A673 (cell line): ENCODE measurements at places on chromosomes 13 and 19.

DNA sequence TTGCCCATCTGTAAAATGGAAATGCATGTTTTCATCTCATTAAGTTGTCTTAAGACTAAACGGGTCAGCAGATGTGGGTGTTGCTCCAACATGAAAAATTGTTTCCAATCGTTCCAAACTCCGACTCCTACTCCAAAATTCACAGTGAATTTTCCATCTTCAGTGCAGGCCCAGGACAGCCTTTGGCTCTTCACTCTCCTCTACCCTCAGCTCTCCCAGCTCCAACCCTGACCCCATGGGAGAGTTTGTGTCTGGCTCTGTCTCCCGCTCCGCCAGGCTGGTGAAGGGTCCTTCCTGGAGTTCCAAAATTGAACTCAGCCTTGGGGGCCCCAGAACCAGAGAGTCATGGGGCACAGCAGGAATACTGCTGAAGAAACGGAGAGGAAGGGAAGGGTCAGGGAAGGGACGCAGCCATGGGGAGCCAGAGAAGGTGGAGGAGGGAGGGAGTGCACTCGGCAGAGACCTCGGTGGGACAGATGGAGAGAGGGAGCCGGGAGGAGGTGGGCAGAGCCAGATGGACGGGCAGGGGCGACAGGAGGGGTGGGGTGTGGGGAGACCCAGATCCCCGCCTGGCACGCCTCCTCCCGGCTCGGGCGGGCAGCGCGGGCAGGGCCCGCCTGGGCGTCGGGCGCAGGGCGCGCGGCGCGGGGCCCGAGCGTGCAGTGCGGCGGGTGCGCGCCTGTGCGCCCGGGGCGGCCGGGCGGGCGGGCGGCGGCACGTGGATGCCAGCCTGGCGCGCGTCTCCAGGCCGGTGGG lies 45.6 kb downstream of the CELF5 start:
- no peak for DNase-seq

GRCh38 chr13:92682832-92683517 lies 543.6 kb upstream of the GPC6 start:
- DNase-seq: no peak

GRCh38 chr19:53365899-53366493 lies 491 bp downstream of the ZNF525 start:
- DNase-seq: no peak

- DNase-seq: no peak
These were observed 383.0 kb upstream of the SLITRK1 start for GRCh38 chr13:84265257-84265764.

DNA sequence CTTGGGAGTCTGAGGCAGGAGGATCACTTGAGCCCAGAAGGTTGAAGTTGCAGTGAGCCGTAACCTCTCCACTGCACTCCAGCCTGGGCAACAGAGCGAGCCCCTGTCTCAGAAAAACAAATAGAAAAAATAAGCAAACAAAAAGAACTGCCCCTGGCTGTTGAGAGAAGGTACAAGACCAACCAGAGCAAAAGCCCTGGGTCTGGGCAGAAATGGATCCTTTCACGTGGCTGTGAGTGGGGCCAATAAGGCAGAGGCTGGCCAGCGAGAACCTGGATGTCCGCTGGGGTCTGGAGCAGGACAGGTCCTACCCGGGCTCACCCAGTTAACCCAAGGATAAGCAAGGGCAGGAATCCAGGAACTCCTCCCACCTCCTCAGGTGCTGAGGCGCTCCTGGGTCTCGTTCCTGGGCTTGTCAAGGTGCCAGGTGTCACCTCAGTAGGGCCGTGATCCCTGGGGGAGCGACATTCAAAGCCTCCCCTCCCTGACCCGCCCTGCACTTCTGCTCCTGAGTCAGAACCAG lies 4.7 kb upstream of the SLC5A5 start:
- no peak for DNase-seq

- no peak for DNase-seq
These were observed 13.1 kb upstream of the NOTCH3 start for GRCh38 chr19:15213715-15214381.

DNA sequence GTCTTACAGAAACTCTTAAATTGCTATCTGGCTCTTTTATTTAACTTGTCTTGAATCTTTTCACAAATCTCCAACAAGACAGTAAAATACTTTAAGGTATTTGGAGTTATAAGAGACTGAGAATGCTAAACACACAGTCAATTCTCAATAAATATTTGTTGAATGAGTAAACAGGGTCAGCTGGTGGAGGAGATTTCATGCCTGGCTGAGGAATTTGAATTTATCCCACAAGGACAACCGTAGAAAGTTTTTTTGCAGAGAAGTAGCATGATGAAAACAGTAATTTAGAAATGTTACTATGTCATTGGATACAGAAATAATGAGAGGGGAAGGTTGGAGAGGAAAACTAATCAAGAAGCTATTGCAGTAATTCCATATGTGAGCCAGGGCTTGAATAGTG lies 1223.7 kb downstream of the PCDH17 start:
- no peak for DNase-seq

GRCh38 chr13:20719783-20720182 lies 16.3 kb downstream of the IL17D start:
- no peak for DNase-seq

GRCh38 chr19:44851427-44851826 lies 5.3 kb downstream of the NECTIN2 start:
- DNase-seq: no peak

DNA sequence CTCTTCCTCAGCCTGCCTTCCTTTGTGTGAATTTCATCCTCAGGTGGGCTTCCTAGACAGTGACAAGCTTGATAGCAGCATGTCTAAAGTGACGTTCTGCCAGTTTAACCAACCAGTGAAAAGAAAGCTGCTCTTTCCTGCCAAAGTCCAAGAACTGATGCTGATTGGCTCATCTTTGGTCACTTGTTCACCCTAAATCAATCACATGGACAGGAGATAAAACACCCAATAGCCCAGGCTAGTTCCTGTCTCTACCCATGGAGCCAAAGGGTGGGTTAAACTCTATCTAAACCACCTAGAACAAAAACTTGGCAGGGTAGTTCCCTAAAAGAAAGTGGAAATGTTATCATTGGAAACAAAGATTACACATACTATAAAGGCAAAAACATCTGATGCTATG lies 50.8 kb downstream of the GPALPP1 start:
- DNase-seq: no peak

- peak; percentile 61 for DNase-seq
These were observed 56.0 kb upstream of the DOCK9 start for GRCh38 chr13:99033814-99034213.

GRCh38 chr13:113088691-113089020 lies 16.9 kb upstream of the F7 start:
- DNase-seq: no peak

- DNase-seq: no peak
These were observed 183.0 kb downstream of the TSHZ3 start for GRCh38 chr19:31166206-31166605.

DNA sequence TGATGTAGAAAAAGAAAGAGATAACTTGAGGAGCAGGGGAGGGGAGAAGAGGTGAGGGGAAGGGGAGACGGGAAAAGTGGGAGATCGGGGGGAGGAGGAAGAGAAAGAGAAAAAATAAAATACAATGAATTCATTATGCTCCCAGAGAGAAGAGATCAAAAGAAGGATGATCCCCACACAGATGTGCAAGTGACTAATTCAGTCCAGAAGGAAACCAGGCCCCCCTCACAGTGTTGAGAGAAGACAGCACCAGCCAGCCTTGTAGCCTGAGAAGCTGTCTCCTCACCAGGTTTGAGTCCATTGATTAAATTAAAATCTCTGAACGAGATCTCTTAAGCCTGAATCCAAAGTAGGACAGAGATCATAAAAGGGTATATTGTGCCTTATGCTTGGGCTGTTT lies 333.7 kb upstream of the NBEA start:
- no peak for DNase-seq

- no peak for DNase-seq
These were observed 172.9 kb downstream of the OXGR1 start for GRCh38 chr13:96821381-96821780.

- no peak for DNase-seq
These were observed 291.0 kb downstream of the DLEU7 start for GRCh38 chr13:50552424-50552966.

- DNase-seq: no peak
These were observed 409.8 kb upstream of the KLHL1 start for GRCh38 chr13:70518081-70518480.

DNA sequence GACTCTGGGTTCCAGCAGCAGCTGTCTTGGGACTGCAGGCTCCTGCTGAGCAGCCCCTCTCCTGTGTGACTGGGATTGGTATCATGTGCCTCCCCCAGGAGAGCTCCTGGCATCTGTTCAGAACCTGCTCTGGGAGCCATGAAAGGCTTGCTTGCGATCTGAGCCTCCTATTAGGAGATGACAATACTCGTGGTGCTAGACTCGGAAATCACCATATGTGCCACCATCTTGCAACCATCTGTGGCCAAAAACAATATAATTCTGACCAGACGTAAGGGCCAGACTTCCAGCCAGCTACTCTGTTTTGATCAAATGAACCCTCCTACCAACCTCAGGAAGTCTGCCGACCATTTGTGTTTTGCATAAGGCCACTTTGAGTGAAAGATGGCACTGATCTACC lies 484.7 kb downstream of the IRS2 start:
- DNase-seq: no peak

- no peak for DNase-seq
These were observed 102.0 kb downstream of the DCLK1 start for GRCh38 chr13:36029166-36029565.

- no peak for DNase-seq
These were observed 3.9 kb downstream of the DNAJB1 start for GRCh38 chr19:14514215-14514863.

GRCh38 chr13:111158136-111158805 lies 43.2 kb downstream of the ARHGEF7 start:
- DNase-seq: no peak

GRCh38 chr19:23956051-23956450 lies 41.4 kb downstream of the ZNF726 start:
- no peak for DNase-seq

DNA sequence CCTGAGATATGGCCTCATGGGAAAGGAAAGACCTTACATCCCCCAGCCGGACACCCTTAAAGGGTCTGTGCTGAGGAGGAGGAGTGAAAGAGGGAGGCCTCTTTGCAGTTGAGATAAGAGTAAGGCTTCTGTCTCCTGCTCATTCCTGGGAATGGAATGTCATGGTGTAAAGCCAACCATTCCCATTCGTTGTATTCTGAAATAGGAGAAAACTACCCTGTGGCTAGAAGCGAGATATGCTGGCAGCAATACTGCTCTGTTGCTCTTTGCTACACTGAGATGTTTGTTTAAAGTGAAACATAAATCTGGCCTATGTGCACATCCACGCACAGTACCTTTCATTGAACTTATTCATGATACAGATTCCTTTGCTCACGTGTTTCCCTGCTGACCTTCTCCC lies 783 bp upstream of the ZNF587B start:
- no peak for DNase-seq

- DNase-seq: no peak
These were observed 19.0 kb upstream of the IL17D start for GRCh38 chr13:20684546-20684945.

DNA sequence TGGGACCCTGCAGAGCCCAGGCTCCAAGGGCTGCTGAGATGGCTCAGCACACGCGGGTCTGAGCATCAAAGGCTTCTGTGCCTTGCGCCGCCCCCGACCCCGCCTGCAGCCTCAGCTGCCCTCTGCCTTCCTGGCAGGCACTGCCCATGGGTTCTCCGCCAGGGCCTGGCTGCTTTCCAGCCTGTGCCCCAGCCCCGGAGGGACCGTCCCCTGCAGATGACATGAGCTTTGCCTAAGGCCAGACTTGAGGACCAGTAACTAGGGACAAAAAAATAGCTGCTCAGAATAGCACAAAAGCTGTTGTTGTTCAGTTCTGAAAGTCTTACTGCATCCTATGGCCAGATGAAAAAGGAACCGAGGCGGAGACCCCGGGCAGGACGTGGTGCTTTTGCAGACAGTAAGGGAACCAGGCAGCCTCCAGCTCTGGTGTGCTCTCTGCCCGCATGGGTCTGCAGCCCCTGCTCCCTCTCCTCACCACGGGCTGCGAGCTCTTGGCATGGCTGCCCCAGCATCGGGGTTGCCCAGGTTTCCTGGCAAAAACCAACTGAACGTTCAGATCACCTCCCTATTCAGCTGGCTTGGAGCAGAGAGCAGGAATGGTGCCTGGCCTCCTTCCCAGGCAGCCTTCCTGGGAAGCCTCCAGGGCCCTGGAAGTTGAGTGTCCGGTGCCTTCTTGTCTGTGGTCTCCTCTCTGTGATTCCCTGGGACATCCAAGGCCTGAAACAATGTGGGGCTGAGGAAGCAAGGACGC lies 12.5 kb upstream of the CFAP97D2 start:
- DNase-seq: no peak

DNA sequence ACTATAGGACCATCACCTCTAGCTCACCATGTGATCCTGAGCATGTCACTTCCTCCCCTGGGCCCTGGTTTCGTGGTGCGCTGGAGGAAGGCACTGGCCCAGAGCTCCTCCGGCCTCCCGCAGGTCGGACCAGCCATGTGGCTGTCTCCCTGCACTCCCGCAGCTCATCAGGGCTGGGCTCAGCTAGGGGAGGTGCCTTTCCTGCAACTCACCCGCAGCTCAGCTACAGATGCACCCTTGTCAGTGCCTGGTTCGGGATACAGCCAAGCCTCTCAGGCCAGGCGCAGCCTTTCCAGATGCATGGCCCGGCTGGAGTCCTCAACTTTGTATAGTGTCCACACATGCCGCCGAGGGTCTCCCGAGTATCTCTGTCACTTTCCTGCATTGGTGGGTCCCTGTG lies 138.2 kb upstream of the VSTM2B start:
- no peak for DNase-seq

GRCh38 chr13:28245465-28245864 lies 107.1 kb downstream of the PAN3 start:
- no peak for DNase-seq
